Omental fat pad (tissue), 4 donors: ENCODE measurements at places on chromosomes 3 and 15.

- DNase-seq, result no peak
Observed at GRCh38 chr15:50702762-50703334, 16.3 kb upstream of the TRPM7 start.

DNA sequence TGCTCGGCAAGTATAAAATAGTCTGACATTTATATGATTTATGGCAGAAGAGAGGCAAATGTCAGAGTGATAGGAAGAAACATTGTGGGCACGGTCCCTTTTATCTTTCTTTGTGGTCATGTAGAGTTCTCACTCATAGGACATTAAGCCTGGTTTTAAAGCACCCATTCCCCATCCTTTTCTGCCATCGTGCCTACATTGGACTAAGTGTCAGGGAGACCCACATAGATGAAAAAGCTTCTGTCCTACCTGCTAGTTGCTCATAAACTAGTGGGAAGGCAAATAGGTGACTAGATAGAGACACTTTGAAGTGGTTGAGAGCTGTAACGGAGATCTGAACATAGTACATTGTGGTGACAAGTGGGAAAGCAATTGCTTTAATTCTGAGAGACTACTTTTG, 155.7 kb downstream of the B3GALNT1 start:
- no peak for DNase-seq

DNA sequence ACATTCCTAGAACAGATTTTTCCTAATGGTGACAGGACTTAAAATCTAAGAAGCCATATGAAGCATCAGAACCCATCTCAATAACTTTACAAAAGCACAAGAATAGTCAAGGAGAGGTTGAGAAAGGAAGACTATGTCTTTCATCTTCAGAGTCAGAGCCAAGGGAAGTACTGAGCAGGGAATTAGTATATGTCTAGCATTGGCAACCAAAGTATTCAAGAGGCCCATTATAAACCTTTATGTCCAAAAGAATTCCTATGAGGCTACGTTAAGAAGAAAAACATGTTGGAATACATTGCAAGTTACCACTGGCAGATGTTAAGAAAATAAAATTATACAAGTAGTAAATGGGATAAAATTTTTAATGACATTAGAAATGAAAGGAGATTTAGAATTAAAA, 150.5 kb downstream of the MAGI1 start:
- DNase-seq, result no peak

- no peak for DNase-seq
Observed at GRCh38 chr3:107683447-107683846, 160.7 kb downstream of the BBX start.

DNA sequence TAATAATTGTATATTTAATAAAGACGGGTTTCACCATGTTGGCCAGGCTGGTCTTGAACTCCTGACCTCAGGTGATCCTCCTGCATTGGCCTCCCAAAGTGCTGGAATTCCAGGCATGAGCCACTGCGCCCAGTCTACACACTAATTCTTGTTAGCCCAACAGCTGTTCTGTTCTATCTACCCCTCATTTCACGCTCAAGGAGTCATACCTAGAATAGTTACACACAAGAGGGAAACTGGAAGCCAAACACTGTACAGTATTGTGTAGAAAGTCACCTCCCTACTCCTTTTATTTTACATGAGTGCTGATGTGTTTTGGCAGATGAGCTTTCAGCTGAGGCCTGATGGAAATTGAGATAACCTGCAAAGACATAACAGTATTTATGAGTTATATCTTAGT, 13.4 kb upstream of the CTDSPL2 start:
- DNase-seq, result no peak
